ENCODE measurements at places on chromosomes 16 and 17. TPM values are rescaled to one million over a fixed set of nuclear protein-coding genes. Genes with fewer than 3 reads are reported as not detected.
A peak's percentile ranks its signal among the peaks of the same experiment; 100 is the strongest.

CD300LB gene
- total RNA-seq = not detected

SEPTIN12 gene
- not detected for total RNA-seq

- no peak for DNase-seq
Measured at GRCh38 chr17:16383772-16384287, 2.9 kb downstream of the UBB start.

DNA sequence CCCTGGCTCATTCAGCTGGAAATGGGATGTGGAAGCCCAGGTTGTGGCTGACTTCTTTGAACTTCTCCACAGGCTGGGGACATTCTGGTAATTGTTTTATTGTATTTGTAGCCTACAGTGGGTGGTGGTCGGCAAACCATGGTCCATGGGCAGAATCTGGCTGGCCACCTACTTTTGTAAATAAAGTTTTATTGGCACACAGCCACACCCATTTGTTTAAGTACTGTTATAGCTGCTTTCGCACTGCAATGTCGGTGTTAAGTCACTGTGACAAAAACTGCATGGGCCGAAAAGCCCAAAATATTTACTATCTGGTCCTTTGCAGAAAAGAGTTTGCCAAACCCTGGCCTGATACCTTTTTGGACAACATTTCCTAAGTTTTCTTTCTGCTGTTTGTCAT lies 86.2 kb downstream of the NTN1 start:
- DNase-seq = no peak

GRCh38 chr16:24822542-24822941 lies 23.2 kb upstream of the SLC5A11 start:
- no peak for DNase-seq

DNA sequence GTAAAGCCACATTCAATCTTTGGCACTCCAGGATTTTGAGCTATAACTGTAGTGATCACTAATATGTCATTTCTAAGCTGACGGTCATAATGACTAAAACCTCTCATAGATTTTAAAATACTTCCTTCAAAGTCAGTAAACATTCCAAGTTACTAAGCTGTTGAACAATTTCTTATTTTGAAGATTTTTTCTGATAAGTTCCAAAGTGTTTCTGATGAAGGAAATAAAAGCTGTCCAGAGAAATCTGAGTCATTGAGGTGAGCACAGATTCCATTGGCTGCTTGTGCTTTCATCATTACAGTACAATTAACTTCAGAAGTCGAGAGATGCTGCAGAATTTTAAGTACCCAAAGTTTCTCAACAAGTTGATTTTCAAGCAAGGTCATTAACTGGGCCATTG lies 23.9 kb downstream of the NLRC5 start:
- peak; percentile 77 for DNase-seq

GRCh38 chr16:81608523-81609209 lies 164.1 kb downstream of the CMIP start:
- DNase-seq = peak; percentile 55

DNA sequence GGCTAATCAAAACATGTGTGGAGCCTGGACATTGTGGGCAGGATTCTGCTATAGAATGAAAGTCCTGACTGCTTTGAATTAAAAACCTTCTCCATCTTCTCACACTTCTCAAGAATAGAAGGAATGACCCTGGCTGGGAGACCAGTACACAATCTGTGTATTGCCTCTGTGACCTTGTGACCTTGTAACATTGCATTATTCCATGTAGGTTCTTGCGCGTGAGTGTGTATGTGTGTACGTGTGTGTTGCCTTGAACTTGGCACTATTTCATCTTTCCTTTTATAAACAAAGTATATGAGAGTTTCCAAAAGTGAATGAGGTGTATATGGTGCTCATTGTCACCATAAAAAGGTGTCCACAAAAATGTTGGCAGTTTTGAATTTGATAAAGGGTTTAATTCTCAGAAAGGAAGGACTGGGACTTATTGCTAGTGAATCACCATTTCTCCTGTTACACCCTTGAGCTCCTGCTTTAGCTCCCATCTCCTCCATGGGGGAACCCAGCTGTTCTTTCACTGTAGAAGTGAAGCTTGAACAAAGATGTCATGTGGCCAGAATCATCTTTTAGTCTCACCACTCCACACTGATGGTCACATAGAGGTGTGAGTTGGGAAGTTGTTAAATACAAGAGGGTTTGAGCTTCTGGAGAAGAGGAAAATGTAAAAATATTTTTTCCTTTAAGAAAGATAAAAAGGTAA lies 244.9 kb downstream of the FTO start:
- DNase-seq = no peak

DNA sequence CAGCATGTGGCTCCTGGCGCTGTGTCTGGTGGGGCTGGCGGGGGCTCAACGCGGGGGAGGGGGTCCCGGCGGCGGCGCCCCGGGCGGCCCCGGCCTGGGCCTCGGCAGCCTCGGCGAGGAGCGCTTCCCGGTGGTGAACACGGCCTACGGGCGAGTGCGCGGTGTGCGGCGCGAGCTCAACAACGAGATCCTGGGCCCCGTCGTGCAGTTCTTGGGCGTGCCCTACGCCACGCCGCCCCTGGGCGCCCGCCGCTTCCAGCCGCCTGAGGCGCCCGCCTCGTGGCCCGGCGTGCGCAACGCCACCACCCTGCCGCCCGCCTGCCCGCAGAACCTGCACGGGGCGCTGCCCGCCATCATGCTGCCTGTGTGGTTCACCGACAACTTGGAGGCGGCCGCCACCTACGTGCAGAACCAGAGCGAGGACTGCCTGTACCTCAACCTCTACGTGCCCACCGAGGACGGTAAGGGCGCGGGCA lies 645 bp downstream of the NLGN2 start:
- no peak for DNase-seq

- peak; percentile 54 for DNase-seq
Measured at GRCh38 chr17:15185625-15185991, 79.5 kb downstream of the PMP22 start.

CCDC102A gene
- 11.6 TPM for total RNA-seq

SDR42E1 gene
- 2.6 TPM for total RNA-seq

GRCh38 chr16:62638324-62638911 lies 602.2 kb upstream of the CDH8 start:
- no peak for DNase-seq

KRT35 gene
- total RNA-seq = not detected

- DNase-seq = no peak
Measured at GRCh38 chr17:40582328-40582901, 17.1 kb upstream of the CCR7 start.

FLYWCH1 gene
- 28.3 TPM for total RNA-seq

IRF8 gene
- not detected for total RNA-seq

TBC1D3C gene
- total RNA-seq = not detected

GRCh38 chr16:70392606-70393005 lies 45.9 kb downstream of the DDX19A start:
- no peak for DNase-seq

DNA sequence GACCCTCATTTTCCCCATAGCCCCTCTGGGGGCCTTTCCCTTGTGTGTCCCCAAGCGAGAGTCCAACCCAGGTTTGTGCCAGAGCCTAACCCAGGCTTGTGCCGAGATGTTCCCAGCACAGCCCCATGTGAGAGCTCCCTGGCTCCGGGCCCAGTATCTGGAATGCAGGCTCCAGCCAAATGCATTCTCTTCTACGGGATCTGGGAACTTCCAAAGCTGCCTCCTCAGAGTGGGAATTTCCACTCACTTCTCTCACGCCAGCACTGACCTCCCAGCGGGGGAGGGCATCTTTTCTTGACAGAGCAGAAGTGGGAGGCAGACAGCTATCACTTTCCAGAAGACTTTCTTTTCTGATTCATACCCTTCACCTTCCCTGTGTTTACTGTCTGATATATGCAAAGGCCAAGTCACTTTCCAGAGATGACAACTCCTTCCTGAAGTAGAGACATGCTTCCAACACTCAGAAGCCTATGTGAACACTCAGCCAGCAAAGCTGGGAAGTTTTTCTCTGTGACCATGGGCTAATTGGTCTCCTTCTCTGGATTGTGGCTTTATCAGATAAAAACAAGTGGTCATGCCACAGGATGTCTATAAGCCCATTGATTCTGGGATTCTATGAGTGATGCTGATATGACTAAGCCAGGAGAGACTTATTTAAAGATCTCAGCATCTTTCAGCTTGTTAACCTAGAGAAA lies 2.5 kb upstream of the CCL2 start:
- peak; percentile 87 for DNase-seq

- DNase-seq = no peak
Measured at GRCh38 chr17:21464611-21465021, 88.5 kb downstream of the KCNJ12 start.

CD7 gene
- not detected for total RNA-seq

GRCh38 chr17:17057057-17057551 lies 14.8 kb downstream of the MPRIP start:
- no peak for DNase-seq

FOXF1 gene
- total RNA-seq = 10.3 TPM

- DNase-seq = no peak
Measured at GRCh38 chr17:1482680-1483079, 9.8 kb downstream of the MYO1C start.

DNA sequence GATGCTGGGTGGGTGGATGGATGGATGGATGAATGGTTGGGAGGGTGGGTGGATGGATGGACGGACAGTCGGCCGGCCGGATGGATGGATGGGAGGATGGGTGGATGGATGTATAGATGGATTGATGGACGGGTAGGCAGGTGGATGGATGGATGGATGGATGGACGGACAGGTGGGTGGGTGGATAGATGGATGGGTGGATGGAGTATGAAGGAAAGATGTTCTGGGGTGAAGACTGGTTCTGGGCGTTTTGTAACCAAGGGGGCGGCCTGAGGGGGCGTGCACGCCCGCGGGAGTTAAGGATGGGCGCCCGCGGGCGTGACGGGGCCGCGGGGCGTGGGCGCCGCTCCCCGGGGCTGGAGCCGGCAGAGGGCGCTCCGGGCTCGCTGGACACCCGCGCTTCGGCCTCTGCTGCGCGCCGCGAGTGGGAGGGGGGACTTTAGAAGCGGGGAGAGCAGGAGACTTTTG lies at the start of gene NECAB2:
Gene NECAB2, plus strand, starts transcription at position 407 of the 468 bp plus-strand sequence. CDS start 405 bp downstream, outside the sequence.
- peak; percentile 18 for DNase-seq

ABCA3 gene
- total RNA-seq = 0.97 TPM

ZSCAN32 gene
- total RNA-seq = 12.1 TPM

DNA sequence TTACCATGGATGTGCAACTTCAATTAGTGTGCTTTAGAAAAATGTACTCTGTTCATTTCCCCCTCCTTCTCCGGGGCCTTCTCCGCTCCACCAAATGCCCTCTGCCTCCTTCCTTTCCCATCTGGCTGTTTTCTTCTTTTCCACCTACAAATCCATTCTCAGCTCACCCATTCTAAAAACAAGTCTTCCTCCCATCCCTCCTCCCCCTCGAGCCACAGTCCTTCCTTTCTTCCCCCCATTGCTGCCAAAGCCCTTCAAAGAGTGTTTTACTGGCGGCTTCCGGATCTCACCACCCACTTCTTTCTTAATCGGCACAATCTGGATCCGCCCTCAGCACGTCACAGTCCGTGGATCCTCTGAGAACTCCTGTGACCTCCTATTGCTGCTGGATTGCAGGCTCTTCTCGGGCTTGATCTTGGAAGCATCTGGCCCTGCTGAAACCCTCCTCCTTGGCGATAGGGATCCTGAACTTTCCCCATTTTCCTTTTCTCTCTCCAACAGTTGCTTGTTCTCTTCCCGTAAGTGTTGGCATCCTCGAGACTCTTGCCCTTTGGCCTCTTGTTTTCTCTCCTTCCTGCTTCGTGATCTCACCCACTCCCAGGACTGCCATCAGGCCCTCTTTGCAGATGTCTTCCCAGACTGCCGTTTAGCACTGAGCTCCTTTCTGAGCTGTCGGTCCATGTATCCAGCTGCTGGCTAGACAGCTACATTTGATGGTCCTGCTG lies 36.0 kb upstream of the FBXO47 start:
- DNase-seq = peak; percentile 98

DNA sequence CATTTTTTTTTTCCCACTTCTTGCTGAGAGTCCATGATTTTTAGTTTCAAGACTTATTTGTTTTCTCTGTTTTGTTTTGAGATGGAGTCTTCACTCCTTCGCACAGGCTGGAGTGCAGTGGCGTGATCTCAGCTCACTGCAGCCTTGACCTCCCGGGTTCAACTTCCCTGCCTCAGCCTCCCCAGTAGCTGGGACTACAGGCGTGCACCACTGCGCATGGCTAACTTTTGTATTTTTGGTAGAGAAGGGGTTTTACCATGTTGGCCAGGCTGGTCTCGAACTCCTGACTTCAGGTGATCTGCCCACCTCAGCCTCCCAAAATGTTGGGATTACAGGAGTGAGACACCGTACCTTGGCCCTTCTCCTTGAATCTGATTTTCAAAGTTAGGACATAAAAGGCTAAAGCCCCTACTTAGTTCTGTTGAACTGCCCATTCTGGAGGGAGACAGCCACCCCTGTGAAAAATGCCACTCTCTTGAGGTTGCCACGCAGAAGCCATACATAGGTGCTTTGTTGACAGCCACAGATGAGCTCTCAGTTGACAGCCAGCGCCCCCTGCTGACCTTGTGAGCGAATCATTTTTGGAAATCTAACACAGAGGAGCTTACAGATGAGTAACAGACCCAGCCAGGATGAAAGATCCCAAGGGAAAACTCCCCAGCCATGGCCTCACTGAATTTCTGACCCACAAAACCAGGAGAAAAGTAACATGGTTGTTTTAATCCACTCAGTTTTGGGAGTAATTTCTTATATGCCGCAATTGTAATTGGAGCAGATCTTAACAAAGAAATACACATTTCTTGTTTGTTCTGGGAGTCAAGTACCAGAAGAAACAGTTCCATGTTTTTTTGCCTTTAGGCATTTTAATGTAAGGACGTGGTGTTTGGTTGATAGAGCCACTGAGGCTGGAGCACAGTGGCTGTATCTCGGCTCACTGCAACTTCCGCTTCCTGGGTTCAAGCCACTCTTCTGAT lies 38.8 kb downstream of the PKD1L3 start:
- DNase-seq = peak; percentile 87

DNA sequence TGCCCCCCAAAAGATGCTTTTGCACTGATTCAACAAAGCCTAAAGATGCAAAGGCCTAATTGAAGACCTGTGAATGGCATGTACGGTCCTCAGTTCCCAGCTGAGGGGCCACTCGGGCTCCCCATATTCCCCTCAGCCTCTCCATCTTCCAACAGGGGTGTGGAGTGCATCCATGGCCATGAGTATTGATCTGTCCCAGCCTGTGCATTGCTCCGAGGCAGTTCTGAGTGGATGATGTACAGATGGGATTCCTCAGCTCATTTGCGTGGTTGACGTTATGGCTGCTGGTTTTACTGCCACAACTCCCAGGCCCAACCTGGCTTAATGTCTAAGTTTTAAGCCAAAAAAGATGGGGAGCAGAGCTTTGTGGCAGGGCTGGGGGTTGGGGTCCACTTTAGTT lies 162.7 kb upstream of the ZNF267 start:
- DNase-seq = no peak

DNA sequence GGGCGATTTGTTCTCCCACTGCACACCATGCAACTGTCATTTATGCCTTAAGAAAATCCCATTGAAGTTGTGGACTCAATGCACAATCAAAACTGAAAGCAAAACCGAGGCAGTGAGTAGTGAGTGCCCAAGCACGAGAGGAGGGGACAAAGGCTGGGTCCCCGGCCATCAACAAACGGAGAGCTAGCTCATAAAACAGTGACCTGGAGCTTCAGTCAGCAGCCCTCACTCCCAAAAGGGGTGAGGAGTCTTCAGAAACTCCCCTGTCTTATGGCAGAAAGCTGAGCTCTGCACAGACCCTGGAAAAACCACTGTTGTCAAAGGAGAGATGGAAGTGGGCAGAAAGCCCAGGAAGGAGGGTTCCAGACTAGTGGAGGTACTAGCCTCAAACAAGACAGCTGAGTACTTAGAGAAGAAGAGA lies 96.9 kb downstream of the ADCY9 start:
- DNase-seq = peak; percentile 73

GRCh38 chr16:67457611-67458010 lies 23.3 kb downstream of the ATP6V0D1 start:
- DNase-seq = no peak

UQCRC2 gene
- total RNA-seq = 225 TPM

ERN2 gene
- total RNA-seq = 0.43 TPM
